ENCODE measurements at places on chromosomes 1 and 21.

DNA sequence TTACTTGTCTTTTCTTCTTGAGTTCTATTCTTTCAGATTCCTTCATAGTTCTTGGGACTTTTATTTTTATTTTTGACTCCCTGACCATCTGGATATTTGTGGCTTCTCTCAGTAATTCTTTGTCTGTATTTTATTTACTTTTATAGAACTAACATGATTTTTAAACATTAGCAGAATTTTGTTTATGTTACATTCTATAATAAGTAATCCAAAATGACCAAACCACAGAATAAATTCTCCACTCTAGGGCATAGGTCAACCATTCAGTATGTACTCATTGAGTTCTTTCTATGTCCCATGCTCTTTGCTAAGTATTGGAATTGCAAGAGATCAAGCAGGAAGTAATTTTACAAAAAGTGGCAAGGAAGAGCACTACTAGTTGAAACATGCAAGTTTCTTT is 969.0 kb downstream of the TTLL7 start:
- DNase-seq, result no peak

GRCh38 chr1:22231995-22232690 is 89.2 kb upstream of the WNT4 start:
- no peak for DNase-seq

- no peak for DNase-seq
Observed at GRCh38 chr1:59020151-59020997, 236.5 kb upstream of the JUN start.

DNA sequence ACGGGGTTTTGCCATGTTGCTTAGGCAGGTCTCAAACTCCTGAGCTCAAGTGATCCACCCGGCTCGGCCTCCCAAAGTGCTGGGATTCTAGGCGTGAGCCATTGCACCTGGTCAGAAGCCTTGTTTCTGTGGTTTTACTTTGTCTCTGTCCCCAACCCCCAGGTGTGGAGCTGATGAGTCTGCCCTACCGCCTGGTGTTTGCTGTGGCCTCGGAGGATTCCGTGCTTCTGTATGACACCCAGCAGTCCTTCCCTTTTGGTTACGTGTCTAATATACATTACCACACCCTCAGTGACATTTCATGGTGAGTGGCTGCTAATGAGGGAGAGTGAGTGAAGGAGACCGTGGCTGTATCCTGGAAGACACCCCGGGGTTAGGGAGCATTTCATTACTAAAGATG is 26.1 kb downstream of the CHAF1B start:
- no peak for DNase-seq

GRCh38 chr1:226723657-226724532 is 15.2 kb downstream of the ITPKB start:
- no peak for DNase-seq

- no peak for DNase-seq
Observed at GRCh38 chr1:186812570-186812969, 16.2 kb upstream of the PLA2G4A start.

DNA sequence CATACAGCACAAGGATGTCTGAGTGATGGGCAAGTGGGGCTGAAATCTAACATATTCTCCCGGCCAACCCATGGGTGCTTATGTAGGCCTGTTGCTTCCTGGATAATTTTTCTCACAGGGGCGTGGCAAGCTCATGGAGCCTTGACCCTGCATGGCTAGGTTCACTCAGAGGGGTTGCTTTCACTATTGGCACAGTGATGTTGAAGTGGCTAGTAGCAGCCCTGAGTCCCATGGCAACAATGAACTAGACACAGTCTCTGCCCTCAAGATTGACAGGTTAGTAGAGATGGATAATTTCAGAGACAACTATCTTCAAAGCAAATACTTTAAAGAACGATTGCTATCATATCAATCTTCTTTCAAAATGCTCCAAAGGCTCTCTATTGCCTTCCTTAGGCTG is 6.5 kb upstream of the MAB21L3 start:
- no peak for DNase-seq

- no peak for DNase-seq
Observed at GRCh38 chr1:63603810-63604209, 10.6 kb downstream of the PGM1 start.

DNA sequence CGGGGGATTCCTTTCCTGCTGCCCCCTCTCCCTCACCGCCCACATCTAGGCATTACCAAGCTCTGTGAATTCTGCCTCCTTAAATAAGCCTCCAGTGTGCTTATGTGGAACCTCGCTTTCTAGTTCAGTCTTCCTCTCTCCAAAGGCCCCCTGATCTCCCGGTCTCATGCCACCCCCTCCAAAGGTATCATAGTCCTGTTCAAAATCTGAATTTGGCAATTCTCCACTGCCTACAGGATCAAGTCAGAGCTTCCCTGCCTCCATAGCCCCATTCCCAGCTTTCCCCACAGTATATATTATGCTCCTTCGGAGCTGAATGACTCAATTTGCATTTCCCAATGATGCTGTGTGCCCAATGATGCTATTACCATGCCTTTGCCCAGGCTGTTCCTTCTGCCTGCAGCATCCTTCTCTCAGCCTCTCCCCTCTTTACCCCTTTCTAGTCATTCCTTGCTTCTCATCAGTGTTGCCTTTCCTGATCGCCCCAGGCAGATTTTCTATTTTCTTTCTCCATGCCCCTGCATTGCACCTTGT is 1.7 kb downstream of the AZIN2 start:
- no peak for DNase-seq

GRCh38 chr1:205373798-205374175 is 17.1 kb upstream of the KLHDC8A start:
- DNase-seq, result no peak

- DNase-seq, result no peak
Observed at GRCh38 chr21:46545363-46545762, 59.5 kb downstream of the S100B start.

DNA sequence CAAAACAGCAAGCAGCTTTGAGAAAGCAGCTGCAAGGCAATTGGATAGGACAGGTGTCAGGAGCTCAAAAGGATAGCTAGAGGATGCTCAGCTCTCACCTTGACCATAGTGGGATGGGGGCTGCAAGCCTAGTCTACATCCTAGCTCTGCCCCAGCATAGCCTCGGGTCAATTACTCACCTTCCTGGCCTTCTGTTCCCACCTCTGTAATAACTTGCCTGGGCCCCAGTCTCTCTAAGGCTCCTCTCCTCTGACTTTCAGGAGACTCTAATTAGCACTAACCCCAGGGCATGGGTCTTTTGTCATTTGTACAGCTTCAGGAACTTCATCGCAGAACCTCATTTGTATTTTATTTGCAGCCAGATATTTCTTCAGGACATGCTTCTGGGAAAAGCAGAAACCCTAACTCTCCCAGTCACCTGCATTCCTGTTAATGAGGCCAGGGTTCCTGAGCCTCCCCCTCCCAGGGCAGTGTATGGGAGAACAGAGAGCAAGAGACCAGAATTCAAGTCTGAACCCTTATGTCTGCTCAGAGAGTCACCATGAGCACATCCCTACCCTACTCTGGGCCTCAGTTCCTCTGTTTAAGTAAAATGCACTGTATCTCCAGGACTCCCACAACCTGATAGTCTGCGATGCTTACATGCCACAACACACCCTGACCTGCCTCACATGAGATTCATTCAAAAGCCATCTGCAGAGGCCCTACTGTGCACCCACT is 108.1 kb downstream of the MATN1 start:
- DNase-seq, result peak; percentile 29

DNA sequence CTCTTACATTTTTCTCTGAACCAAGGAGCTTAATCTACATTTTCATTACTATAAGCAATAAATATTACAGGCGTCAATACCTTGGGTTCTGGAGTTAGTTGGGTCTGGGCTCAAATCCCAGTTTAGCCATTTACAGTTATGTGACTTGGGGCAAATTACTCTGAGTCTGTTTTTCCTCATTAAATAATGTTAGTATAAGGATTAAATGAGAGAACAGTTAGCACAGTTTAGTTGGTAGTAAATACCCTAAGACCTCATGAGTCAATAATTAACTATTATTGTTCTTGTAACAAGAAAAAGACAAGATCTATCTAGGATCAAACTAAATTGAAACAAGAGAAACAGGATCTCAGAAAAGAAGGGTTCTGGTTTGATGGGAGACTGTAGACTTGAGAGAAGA is 4.6 kb downstream of the C1orf116 start:
- no peak for DNase-seq

DNA sequence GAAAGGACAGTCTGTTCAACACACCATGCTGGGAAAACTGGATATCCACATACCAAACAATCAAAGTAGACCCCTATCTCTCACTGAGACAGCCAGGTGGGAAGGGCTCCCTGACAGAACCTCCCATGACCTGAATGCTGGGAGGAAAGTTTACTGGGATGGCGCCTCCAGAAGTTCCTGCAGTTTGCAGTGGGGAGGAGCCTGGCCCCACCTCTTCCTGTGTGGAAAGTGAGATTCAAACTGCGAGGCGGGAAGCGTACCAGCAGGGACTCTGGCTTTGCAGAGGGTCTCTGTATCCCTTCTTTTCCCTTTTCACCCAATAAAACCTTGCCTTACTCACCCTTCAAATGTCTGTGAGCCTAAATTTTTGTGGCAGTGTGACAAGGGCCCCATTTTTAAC is 190.7 kb downstream of the HHIPL2 start:
- no peak for DNase-seq

- no peak for DNase-seq
Observed at GRCh38 chr1:2914702-2915101, 106.6 kb upstream of the ACTRT2 start.

GRCh38 chr1:45687754-45688740 is at the start of gene TMEM69:
Gene TMEM69, plus strand, starts transcription at chr1:45688181. Its CDS starts 2,888 bp downstream, at chr1:45691069.
- peak; percentile 78 for DNase-seq

DNA sequence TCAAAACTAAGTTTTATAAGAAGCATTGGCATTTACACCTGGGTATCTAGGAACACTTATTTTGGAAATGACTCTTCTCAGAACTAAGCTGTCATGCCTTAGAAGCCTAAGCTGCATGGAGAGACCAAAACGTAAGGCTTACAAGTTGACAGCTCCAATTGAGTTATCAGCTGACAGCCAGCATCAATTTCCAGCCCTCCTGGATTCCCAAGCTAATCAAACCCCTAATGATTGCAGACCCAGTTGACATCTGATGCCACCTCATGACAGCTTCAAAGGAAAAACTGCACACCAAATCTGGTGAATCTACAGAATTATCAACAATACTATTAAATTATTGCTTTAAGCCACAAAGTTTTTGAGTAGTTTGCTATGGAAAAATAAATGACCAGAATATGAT is 187.6 kb upstream of the PRMT6 start:
- no peak for DNase-seq

GRCh38 chr1:109271458-109271857 is 11.5 kb downstream of the PSRC1 start:
- DNase-seq, result peak; percentile 60

- DNase-seq, result no peak
Observed at GRCh38 chr1:92442351-92442750, 44.4 kb downstream of the GFI1 start.

- no peak for DNase-seq
Observed at GRCh38 chr1:107835151-107835670, 129.8 kb downstream of the VAV3 start.

- DNase-seq, result no peak
Observed at GRCh38 chr1:33390542-33390941, 40.4 kb downstream of the PHC2 start.

- DNase-seq, result no peak
Observed at GRCh38 chr1:93658188-93658587, 23.4 kb downstream of the BCAR3 start.

DNA sequence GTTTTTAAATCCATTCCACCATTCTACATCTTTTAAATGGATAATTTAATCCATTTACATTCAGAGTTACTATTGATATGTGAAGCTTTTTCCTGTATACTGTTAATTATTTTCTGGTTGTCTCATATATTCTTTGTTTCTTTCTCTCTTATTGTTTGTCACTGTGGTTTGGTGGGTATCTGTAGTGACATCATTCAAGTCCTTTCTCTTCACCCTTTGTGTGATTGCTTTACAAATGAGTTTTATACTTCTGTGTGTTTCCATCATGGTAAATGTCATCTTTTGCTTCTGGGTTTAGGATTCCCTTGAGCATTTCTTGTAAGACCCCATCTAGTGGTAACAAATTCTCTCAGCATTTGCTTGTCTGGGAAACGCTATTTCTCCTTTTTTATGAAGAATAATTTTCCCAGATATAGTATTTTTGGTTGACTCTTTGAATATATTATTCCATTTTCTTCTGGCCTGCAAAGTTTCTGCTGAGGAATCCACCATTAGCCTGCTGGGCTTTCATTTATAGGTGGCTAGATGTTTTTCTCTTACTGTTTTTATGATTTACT is 10.2 kb downstream of the LY9 start:
- DNase-seq, result no peak

- no peak for DNase-seq
Observed at GRCh38 chr1:94778808-94779207, 41.3 kb upstream of the SLC44A3 start.

DNA sequence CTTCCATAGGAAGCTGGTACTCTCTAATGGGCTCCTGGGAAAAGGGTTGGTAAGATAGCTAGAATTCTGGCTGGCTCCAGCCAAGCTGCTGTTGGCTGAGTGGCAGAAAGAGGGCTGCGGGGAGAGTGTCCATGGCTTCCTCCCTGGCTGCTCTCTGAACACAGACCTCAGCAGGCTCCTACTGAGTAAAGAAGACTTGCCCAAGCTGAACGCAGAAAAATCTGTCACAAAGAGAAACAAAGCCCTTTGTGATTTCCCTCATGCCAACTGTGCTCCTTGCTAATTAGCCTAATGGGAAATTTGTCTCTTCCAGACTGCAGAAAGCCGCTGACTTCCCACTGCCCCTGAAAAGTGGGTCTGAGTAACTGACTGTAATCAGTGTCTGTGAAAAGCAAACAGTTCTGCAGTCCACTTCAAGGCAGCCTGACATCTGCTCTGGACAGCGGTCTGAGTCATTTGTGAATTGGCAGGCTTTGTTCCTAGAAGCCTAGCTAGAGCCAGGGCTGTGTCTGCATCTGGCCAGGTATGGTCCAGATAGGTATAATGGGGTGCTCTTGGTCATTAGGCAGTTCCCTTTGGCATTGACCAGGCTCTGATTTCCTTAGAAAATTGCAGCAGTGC is 282.8 kb downstream of the ZNF648 start:
- DNase-seq, result no peak

DNA sequence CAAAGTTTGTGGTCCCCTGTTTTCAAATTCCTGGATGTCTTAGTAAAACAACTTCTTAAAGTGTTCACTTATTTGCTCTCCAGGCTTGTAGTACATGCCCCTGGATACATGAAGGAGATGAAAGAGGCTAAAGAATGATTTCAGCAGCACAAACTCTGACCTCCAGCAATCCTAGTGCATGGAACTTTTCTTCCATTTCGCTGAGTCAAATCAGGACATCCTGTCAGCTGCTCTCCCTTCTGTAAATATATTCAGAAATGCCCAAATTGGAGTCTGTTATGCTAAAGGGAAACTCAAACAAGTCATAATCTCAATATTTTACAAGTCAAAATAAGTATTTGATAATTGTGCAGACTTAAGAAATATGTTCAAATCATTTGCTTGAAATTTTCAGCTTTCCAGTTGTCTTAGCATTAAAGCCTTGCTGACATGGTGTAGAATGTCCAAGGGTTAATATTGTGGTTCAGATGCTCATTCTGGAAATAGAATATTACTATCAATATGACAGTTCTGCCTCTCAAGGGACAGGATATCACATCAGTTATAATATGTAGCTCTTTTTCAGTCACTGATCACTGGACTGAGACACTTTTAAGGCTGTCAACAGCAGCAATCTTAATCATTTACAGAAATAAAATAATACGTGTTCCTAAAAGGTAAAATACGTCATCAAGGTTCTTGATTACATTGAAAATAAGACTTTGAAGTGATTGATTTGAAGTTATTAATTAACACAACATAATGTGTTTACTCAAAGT is 1157.3 kb downstream of the PLA2G4A start:
- no peak for DNase-seq

- no peak for DNase-seq
Observed at GRCh38 chr1:55695151-55695550, 480.0 kb upstream of the USP24 start.

All from type B pancreatic cell (in vitro differentiated cells).